ENCODE measurements at places on chromosomes 3 and 15.

DNA sequence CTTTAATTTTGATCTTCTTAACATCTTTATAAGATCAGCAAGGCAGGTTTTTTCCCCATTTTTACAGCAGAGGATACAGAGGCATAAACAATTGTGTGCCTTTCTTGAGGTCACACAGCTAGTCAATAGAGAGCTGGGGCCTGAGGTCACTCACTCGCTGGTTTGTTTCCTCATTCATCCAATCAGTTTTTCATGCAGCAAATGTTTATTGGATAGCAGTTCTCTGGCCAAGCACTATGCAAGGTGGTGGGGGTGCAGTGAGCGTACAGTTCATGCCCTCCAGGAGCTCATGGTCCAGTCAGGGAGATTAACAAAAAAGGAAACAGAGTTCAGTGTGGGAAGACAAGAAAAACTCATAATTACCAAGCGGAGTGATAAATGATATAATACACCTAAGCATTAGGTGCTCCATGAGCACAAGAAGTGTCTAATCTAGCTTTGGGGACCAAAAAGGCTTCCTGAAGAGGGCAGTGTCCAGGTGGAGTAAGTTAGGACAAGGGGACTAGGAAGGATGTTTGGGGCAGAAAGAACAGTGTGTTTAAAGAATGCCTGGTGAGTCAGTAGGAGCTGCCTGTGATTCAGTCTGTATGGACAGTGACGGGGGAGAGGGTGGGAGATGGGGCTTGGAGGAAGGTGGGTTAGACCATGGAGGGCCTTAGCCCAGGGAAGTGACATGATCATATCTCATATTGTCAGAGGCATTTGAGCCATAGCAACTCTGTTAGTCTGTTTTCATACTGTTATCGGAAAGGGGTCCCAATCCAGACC lies 29.3 kb downstream of the MAP2K5 start:
- DNase-seq = no peak

DNA sequence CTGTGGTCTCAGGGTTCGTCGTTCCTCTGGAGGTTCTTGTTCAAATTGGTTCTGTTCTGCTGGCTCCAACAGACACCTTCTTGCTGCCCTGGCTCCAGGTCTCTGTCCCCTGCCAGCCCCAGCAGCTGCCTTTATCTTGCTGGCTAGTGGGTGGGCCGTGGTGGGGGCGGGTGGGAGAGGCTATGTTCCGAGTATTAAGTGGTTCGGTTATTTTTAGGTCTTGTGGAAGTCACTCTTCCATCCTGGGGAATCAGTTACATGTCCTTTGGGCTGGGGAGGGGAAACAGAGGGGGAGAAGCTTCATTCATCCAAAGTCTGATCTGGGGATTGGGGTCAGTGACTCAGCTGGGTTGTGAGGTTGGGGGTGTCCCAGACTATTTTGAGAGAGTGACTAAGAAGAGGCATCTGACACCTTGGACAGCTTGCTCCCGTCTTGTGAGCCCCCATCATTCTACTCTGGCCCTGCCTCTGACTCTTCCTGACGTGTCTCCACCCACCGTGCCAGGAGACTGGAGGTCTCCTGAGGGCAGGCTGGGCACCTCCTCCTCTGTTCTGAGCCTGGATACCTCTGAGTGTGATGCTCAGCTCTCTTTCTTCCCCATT lies at the start of gene XIRP1:
Gene XIRP1, minus strand, starts transcription at position 106 of the 603 bp plus-strand sequence. CDS start 3,150 bp downstream, outside the sequence.
- no peak for DNase-seq

DNA sequence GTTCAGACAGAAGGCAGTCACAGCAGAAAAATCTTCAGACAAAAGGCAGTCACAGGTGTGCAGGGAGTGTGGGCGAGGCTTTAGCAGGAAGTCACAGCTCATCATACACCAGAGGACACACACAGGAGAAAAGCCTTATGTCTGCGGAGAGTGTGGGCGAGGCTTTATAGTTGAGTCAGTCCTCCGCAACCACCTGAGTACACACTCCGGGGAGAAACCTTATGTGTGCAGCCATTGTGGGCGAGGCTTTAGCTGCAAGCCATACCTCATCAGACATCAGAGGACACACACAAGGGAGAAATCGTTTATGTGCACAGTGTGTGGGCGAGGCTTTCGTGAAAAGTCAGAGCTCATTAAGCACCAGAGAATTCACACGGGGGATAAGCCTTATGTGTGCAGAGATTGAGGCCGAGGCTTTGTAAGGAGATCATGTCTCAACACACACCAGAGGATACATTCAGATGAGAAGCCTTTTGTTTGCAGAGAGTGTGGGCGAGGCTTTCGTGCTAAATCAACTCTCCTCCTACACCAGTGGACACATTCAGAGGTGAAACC lies 27.6 kb downstream of the ZNF589 start:
- peak; percentile 46 for DNase-seq

GRCh38 chr3:1056744-1057143 lies 36.1 kb upstream of the CNTN6 start:
- DNase-seq = no peak

DNA sequence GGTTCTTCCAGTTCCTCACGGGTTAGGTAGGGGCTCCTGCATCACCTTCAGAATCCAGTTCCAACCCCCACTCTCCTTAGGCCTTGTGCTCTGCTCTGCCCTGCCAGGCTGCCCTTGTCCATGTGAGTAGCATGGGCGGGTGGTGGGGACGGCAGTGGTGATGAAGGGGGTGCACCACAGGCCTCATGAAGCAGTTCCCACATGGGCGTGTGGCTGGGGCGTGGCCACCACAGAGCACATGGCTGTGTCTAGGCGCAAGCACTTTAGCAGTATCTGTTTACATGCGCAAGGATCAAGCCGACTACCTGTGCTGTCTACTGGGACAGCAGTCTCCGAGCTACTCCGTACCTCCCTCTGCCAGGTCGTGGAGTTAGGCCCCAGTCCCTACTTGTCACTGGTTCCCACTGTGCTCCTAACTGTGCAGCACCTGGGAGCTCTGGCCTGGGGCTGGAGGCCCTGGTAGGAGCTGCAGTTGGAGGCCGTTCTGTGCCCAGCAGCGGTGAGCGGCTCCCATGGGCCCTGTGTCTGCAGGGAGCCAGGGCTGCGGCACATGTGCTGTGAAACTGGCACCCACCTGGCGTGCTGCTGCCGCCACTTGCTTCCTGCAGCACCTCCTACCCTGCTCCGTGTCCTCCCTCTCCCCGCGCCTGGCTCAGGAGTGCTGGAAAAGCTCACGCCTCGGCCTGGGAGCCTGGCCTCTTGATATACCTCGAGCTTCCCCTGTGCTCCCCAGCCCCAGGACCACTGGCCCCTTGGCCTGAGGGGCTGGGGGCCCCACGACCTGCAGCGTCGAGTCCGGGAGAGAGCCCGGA lies 53.5 kb downstream of the PLXNA1 start:
- no peak for DNase-seq

Measured in NCI-H2029 treated with DMSO at 0.1 percent for 48 hours (cell line).